Foreskin melanocyte (primary cell): ENCODE measurements at places on chromosomes 1 and 21.

DNA sequence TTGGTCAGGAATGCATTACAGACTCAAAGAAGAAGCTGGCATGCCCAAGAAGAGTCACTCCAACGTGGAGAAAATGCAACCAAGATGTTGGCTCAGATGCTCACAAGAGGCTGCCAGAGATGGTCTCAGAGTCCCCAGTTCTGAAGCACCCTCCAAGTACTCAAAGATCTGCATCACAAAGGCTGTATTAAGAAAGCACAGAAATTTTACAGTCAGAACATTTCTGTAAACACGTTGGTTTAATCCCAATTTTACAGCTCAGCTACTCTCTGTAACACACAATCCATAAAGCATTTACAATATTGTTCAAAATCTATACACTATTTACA, 69.4 kb downstream of the CDC7 start:
- DNase-seq, result no peak

- no peak for DNase-seq
These were observed 187.9 kb downstream of the SMYD3 start for GRCh38 chr1:246319083-246319714.

- DNase-seq, result no peak
These were observed 301 bp upstream of the NUDT17 start for GRCh38 chr1:145845144-145845513.

DNA sequence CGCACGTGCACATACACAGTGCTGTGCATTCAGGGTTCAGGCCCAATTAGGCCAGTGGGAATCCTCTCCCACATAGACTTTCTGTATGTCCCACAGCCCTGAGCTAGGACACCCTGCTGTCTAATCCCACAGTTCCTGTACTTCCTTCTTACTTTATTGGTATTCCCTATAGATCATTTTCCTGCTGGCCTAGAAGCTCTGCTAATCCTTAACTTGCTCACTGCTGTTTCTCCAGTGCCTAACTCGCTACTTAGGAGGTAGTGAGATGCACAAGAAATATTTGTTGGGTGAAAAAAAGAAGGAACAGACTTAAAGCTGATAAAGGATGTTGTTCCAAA, 34.1 kb upstream of the FHAD1 start:
- DNase-seq, result no peak

GRCh38 chr1:172704420-172705210, 45.7 kb downstream of the FASLG start:
- no peak for DNase-seq

DNA sequence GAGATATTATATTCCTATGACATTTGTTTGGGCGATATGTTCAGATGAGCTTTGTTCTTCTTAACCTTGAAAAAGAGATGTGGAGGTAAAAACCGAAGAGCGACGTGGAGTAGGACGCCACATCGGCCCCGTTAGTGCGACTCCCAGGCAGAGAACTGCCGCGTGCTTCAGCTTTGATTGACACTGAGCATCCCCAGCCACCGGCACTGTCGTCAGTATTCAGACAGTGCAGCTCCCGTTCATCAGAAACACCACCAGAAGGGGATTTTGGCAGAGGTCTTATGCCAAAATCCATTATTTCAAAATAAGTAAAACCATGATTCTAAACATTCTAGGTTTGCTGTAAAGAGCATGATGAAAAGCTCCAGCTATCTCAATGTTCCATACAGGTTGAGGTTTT, 66.5 kb downstream of the AGPAT3 start:
- DNase-seq, result no peak

- no peak for DNase-seq
These were observed 24.8 kb downstream of the ST6GALNAC5 start for GRCh38 chr1:76891931-76892622.
